ENCODE measurements at places on chromosomes 1 and 21.

DNA sequence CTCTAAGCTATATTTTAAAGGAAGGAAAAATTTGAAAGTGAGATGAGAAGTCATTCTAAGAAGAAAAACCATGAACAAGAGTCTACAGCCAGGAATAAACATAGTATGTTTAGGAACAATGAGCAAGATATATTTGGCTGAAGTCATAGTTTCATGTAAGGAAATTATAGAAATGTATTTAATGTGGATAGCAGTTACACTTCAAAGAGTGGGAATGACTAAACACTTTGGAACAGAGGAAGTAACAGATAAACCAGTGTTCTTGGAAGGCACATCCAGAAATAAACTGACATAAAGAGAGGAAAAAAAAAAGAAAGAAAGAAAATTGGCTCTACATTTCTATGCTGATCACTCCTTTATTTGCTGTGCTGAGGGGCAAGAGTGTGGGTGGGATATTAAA is 18.0 kb downstream of the C8A start:
- DNase-seq, result no peak

- no peak for DNase-seq
Observed at GRCh38 chr1:223211323-223211985, 68.4 kb upstream of the TLR5 start.

GRCh38 chr1:203422116-203422515 is 53.5 kb upstream of the PRELP start:
- DNase-seq, result no peak

DNA sequence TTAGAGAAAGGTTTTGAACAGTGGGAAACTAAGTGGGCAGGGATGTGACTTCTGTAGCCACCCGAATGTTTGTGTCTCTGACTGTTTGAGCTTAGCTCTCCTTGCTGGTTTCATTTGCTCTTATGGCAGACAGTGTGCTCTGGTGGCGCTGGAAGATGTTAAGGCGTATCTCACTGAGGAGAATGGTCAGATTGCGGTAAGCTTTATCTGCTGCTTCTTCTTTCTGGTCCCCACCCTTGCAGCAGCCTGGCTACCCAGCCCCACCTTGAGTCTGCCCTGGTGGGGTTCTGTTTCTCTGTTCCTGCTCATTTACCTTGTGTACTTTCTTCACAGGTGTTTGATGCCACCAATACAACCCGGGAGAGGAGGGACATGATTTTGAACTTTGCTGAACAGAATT is 9.9 kb downstream of the PFKFB2 start:
- no peak for DNase-seq

DNA sequence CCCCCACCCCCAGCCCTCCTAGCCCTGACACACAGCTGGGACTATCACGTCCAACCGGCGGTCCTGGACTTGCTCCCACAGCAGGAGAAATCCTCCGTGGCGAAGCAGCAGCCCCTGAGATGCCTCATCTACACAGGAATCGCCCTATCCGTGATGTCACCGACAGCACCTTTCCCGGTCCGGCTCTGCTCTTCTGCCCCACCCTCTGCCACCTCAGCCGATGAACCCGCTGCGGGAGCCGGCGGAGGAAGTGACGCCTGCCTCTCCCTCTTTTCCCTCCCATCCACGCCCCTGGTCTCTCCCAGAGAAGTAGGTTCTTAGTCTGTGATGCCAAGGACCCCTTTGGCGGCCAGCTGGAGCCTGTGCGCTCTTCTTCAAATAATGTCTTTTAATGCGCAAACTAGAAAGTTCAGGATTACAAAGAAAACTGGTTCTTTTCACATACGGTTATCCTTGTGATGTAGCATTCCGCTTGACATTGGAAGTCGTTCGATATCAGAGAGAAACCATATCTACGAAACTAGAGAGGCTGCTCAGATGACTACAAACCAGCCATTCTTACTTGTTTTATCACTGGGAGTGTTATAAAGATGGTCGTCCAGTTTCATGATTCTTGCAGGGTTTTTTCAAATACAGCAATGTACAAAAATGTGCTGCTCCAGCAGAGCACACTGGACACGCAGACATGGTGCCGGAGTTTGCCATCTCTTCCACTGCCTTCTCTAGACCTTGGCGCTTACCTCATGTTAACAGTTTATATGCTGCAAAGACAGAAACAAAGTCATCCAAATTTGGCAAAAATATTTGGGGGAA is 120.3 kb downstream of the PPIAL4G start:
- peak; percentile 5 for DNase-seq

DNA sequence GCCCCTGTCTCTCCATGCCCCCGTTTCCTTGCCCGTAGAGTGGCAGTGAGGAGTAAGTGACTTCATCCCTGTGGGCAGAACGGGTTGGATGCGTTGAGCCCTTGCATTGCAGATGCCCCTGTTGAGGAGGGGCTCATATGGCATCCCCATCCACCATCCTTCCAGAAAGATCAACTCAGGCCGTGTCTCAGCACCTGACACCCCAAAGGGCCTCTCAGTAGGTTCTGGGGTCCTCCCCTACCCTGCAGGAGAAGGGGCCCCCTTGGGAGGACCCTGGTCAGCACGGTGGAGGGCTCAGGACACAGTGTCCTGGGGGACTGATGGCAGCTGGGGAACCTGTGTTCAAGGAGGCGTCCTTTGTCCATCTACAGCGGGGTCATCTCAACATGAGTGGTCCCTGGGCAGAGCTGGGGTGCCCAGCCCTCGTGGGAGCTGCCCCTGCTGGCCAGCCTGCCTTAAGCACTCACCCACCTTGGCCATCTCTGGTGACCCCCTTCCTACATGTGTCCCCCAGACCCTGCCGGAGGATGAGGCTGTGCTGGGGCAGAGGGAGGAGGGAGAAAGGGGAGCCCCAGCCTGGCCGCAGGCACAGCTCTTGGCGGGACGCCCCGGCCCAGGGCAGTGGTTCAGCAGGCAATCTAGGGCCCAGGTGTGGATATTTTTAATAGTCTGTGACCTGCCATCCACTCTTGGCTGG is 48.2 kb upstream of the ACTRT2 start:
- no peak for DNase-seq

DNA sequence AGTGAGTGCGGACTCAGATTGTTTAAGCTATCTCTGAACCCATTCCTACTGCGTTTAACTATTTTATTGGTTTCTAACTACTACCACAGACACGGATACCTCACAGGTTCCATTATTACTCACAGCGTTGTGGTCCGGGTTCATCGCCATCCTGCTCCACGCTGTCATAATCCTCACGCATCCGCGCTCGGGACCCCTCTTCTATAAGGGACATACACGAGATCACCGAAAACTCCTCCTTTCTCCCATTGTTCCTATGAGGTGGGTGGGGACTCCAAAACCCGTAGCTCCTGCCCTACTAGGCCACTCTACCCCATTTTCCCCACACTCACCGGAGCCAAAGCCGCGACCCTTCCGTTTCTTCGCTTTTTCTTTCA is 610 bp downstream of the RBM8A start:
- no peak for DNase-seq

DNA sequence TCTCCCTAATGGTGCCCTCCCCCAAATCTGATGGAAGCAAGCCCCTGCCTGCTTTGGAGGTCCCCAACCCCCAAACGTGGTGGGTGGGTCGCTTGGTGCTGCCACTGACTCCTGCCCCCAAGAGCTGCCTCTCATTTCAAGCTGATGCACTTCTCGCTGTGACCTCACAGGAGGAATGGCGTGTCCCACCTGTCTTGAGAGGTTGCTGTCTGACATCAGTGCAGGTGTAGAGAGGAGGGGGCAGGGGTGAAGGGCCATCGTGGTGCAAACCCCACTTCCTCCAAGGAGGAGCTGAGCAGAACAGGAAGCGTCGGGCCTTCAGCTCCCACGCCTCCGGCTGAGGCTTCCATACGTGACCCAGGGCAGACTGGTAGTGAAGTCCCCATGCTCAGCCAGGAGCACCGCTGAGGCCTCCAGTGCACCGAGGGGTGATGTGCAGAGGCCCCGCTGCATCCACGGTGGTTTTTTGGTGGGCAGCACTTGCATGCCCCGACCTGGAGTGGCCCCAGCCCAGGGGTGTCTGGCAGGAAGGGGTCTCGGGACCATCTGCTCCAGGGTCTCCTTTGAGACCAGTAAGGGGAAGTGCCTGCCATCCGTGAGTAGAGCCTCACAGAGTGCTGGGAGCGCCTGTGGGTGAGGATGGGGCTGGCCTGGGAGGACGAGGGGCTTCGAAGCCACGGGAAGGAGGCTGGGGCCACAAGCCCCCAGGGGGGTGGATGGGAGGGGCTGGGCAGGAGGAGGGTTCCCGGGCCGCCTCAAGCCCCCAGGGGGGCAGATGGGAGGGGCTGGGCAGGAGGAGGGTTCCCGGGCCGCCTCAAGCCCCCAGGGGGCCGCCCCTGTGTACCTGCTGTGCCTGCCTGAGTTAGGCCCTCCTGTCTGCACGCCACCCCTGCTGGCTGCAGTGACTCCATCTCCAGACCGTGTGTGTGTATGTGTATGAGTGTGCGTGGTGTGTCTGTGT is 39.8 kb downstream of the WDR4 start:
- DNase-seq, result no peak

DNA sequence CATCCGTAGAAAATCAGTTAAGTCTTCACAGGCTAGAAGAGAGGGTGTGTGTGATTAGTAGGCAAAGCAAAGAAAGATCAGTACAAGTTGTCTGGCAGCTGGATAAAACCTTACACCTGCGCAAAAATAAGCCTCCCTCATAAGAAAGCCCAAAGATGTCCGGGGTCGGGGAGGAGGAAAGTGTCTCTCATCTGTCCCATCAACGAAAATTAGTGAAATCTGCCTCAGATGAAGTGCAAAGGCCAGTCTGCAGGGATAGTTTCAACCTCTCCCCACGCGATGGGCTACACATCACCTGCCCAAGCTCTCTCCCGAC is 333.9 kb downstream of the SRGAP2C start:
- DNase-seq, result no peak

DNA sequence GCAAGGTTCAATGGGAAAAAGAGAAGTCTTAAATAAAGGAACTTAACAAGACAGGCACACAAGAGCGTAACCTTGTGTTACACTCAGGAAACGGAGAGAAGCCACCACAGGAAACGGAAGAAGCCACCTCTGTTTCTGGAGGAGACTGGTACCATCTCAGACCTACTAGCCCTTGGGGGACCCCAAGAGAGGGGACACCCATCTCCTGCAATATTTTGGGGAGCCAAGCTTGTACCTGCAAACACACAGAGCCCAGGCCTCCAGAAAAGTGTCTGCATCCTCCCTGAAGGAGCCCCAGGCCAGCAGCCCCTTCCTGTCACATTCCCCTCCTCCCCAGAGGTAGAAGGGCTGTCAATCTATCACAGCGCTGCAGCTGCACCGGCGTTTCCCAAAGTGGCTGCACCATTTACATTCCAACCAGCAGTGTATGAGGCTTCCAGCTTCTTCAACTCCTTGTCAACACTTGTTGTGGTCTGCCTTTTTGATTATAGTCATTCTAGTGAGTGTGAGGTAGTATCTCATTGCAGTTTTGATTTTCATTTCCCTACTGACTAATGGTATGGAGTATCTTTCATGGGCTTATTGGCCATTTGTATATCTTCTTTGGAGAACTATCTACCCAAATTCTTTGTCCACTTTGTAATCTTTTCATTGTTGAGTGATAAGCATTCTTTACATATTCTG is 23.0 kb upstream of the PADI1 start:
- DNase-seq, result no peak

GRCh38 chr1:209667708-209668107 is 7.5 kb upstream of the G0S2 start:
- no peak for DNase-seq

DNA sequence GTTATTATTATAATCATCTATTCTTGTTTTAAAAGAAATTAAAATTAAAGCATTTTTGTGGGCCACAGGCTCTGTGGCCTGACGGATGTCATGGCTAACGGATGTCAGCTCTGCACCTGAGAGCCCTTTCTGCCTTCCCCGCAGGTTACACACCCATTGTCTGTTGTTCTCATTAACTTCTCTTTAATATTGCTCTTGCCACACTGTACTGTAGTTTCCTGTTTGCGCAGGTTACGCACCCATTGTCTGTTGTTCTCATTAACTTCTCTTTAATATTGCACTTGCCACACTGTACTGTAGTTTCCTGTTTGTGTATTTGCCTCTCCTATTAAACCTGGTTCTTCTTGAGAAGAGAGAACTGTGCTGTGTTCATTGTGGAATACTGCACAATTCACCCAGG is 294.4 kb upstream of the PLXNA2 start:
- DNase-seq, result no peak

- DNase-seq, result no peak
Observed at GRCh38 chr1:27122652-27123051, 32.3 kb downstream of the SLC9A1 start.

DNA sequence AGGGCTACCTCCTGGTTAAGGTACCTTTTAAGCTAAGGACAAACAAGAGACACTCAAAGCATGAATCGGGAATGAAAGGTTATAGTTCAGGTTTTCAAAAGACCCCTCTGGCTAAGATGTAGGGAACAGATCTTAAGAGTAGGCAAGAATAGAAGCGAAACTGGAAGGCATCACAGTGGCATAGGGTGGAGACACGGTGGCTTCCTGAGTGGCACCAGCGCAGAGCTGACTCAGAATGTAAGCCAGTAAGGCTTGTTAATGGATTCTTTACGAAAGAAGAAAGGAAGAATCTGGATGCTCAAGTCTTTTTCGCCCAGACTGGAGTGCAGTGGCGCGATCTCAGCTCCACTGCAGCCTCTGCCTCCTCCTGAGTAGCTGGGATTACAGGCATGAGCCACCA is 21.2 kb downstream of the PADI6 start:
- DNase-seq, result no peak

DNA sequence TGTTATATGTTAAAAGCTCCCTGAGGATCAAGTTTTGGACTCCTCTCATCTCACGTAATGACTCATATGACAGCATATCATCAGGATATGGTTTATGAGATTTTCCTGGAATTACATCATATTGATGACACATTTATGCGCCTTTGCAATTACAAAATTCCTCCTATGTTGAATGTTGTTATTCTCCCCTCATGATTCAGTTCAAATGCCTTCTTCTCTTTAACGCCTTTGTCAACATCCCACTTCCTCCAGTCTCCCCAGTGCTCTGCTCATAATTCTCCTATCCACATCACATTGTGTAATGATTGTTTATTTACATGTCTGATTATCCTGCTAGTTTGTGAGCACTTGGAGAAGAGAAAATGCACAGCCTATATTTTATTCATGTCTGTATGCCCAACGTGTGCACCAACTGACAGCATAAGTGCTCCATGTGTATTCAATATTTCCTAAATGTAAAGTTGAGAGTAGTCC is 80.9 kb upstream of the BACH1 start:
- DNase-seq, result no peak

DNA sequence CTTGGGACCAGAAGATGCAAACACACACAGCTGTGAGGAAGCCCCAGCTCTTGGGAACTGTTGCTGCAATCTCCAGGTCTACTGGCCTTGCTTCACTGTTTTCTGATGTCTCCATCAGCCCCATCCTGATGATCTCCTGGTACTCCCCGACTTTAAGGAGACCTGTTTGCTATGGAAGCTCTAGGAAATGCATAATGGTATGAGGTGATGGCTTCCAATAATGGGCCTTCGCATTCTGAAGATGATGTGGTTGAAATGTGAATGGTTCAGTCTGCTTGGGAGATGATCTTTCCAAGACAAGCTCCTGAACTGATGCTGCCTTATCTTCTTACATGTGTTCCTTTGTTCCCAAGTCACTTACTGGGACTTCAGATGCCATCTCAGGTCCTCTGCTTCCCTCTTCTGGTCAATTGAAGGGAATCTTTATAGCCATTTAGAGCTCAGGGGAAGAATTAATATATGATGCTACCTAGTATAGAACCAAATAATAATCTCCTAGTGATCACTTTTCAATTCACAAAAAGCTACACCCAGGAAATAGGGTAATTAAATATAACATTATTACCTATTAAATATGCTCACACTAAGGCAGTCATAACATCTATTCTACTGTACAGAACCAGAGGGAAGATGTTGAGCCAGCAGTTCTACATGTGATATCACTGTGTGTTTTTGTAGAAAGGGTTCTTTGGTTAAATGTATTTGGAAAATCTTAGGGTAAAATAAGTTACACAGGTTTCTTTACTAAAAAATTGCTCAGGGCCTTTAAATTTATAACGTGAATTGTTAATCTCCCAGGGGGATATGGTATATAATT is 73.9 kb upstream of the VTCN1 start:
- no peak for DNase-seq

Measured in stimulated activated CD8-positive, alpha-beta memory T cell treated with anti-CD3 and anti-CD28 coated beads, Interleukin-4, amount 100 ng/mL, for 4 hours (primary cell).